ENCODE measurements at places on chromosomes 16 and 17.

- DNase-seq, result no peak
These were observed 1287.9 kb downstream of the CDH8 start for GRCh38 chr16:60748366-60748765.

DNA sequence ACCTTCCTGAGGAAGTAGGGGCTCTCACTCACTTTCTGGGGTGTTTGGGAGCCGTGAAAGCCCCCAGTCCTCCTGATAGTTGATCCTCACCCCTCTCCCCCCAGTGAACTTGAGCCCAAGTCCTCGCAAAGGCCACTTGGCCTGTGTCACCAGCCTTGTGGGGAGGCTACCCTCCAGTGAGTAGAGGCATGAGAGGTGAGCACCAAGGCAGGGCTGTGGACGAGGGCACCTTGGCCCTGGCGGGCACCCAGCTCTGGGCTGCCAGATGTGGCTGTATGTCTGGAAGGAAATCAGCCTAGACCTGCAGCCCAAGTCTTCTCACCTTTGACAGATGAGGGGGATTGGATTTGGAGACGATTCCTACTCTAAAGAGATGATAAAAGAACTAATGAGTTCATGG is 3.1 kb downstream of the TTYH2 start:
- no peak for DNase-seq

- no peak for DNase-seq
These were observed 275.9 kb downstream of the STX8 start for GRCh38 chr17:9299695-9300094.

- DNase-seq, result no peak
These were observed 101.1 kb downstream of the MSI2 start for GRCh38 chr17:57357392-57357784.

- DNase-seq, result no peak
These were observed 10.5 kb downstream of the CDK5RAP3 start for GRCh38 chr17:47981462-47981861.

- peak; percentile 71 for DNase-seq
These were observed 78.1 kb upstream of the TOB1 start for GRCh38 chr17:50944054-50944901.

GRCh38 chr16:53817117-53817755 is 113.3 kb downstream of the FTO start:
- no peak for DNase-seq

DNA sequence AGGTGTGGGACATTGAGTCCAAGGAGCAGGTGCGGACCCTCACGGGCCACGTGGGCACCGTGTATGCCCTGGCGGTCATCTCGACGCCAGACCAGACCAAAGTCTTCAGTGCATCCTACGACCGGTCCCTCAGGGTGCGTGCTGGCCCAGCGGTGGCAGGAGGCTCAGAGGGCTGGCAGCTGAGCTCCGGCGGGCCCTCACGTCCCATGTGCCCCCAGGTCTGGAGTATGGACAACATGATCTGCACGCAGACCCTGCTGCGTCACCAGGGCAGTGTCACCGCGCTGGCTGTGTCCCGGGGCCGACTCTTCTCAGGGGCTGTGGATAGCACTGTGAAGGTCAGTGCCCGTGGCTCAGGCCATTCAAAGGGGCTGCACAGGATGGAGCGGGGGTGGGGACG is 20.4 kb downstream of the CASKIN1 start:
- DNase-seq, result no peak

DNA sequence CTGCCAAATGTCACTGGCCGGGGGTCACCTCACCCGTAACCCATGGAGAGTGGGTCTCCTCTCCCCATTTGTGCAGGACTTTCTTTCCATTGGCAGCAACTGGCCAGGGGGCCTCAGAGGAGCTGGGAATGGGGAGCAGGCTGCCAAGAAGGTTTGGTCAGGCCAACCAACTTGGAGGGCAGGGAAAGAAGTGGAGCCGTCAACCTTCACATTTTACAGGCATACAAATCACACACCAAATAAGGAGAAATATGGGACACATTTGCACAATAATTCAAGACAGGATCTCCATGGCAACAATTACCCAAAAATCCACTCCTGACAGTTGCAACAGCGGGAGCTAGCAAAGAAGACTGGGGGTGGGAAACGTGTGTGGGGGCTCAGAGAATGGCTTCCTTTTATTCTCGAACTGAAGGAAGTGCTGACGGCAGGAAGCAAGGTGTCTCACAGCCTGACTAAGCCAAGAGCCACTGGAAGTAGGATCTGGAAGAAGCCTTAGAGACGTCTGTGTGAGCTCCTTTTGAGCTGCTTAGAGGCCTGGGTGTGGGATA is 20.9 kb downstream of the RPRML start:
- no peak for DNase-seq

DNA sequence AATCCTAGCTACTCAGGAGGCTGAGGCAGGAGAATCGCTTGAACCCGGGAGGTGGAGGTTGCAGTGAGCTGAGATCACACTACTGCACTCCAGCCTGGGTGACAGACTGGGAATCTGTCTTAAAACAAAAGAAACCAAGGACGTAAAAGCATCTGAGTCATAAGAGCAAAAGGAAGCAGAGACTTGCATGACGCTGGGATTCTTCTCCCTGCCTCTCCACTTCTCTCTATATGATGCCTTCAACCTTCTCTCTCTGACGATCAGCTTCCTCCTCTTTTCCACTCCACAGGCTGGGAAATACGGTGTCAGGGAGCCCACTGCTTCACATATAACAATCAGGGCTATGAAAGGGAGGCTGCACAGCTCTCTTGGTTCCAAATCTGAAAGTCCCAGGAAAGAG is 43.2 kb upstream of the CCL1 start:
- no peak for DNase-seq

DNA sequence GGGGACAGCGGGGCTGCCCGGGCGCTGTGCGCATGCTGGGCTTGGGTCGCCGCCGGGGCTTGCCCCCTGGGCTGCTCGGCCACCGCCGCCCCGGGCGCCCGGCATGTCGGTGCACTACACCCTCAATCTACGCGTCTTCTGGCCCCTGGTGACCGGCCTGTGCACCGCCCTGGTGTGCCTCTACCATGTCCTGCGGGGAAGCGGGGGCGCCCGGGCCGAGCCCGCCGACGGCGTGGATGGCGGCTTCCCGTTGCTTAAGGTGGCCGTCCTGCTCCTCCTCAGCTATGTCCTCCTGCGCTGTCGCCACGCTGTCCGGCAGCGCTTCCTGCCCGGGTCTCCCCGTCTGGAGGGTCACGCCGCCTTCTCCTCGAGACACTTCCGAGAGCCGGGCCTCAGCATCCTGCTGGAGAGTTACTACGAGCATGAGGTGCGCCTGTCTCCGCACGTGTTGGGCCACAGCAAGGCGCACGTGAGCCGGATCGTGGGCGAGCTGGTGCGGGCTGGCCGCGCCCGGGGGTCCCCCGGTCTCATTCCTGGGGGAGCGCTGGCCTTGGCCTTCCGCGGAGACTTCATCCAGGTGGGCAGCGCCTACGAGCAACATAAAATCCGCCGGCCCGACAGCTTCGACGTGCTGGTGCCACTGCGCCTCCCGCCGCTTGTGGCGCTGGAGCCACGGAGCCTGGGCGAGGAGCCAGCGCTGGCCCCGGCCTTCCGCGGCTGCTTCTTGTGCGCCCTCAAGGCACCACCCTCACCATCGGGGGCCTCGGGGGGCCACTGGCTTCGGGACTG is 789 bp downstream of the ITPRIPL2 start:
- no peak for DNase-seq

- DNase-seq, result no peak
These were observed 2.9 kb upstream of the AOC3 start for GRCh38 chr17:42848093-42848492.

DNA sequence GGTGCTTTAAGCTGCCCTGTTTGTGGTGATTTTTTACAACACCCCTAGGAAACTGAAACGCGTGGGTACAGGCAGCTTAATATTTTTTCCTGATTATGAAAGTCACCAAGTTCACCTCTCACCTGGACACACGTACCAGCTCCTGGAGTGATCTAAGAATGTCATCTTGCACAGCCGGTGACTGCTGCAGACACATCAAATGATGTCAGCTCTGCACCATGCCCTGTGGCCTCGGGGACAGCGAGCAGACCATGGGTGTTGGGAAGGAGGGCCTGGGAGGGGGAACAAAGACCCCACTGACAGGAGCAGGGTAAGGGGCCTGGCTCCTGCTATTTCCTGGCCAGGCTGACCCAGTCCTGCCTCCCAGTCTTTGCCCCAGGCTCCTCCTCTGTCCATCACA is 272.7 kb downstream of the PARN start:
- DNase-seq, result no peak

- DNase-seq, result no peak
These were observed 26.7 kb upstream of the PLCG2 start for GRCh38 chr16:81752225-81752875.

- DNase-seq, result no peak
These were observed 153.4 kb upstream of the PSMD7 start for GRCh38 chr16:74143171-74143570.

- no peak for DNase-seq
These were observed 251.2 kb upstream of the ELAC2 start for GRCh38 chr17:13268791-13269595.

- no peak for DNase-seq
These were observed 2.9 kb downstream of the ORAI3 start for GRCh38 chr16:30951750-30952149.

DNA sequence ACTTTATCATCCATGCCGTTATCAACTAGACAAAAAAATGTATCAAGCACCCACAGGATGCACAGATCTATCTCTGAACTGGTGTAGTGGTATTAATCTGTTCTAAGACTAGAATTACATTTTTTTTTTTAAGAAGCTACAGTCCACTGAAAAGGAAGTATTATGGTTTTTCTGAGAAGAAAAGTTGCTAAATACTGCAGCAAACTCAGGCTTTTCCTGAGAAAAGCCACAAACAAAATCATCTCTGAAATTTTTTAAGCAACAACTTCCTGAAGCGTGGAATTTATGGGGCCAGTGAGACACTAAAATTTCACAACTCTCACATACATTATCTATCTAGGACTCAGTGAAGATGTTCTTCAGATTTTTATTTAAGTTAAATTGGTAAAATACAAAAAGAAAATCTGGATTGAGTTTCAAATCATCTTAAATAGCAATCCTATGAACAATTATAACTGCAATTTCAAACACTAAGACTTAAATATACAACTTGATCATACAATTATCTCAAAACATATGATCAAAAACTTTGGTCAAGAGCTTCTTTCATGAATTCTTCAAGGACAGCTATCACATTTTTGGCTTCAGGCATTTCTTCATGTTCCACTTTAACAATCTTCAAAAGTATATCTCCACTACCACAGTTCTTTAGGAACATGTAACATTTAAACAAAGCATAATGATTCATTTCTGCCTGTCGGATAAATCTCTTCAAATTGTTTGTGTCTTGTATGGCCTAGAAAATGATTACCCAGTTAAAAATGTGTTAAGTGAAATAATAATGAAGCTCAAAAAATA is 10.5 kb downstream of the C17orf75 start:
- DNase-seq, result no peak

GRCh38 chr17:5043524-5043923 is 8.3 kb upstream of the SLC52A1 start:
- no peak for DNase-seq

GRCh38 chr17:40671282-40671681 is 6.3 kb upstream of the KRT222 start:
- DNase-seq, result no peak

GRCh38 chr16:80147026-80147655 is 393.7 kb upstream of the DYNLRB2 start:
- no peak for DNase-seq

GRCh38 chr16:65769776-65770438 is 596.6 kb upstream of the CDH5 start:
- no peak for DNase-seq

- DNase-seq, result no peak
These were observed 5.3 kb upstream of the GPRC5C start for GRCh38 chr17:74426551-74427047.

GRCh38 chr16:54921206-54921824 is 9.3 kb upstream of the IRX5 start:
- DNase-seq, result no peak

- no peak for DNase-seq
These were observed 7.2 kb upstream of the CACNG4 start for GRCh38 chr17:66957343-66957742.

DNA sequence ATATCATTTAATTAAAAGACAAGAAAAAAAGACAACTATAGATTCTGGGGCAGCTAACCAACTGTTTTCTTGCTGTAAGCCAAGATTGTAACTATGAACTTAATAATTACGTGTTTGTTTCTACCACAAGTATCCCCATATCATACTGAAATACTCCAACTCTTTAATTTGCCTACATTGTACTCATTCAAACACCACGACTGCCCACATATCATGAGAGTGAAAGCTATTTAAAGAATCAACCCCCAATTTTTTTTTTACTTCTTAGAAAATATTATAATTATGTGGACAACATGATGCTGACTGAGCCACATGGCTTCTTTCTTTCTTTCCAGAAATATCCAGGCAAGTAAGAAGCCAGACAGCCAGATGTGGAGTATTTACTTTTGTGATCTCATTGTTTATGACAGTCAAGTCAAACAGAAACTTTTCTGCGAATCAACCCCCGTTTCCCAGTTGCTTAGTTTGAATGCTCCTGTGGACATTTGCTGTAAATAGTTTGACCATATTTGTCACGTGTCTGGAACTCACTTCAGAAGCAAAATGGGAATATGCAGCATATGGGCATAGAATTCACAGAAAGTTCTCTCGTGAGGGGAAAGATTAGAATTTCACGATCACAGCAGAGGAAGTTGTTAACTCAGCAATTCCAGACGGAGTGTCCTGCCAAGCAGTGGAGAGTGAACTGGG is 126.8 kb upstream of the PSMD7 start:
- no peak for DNase-seq

- DNase-seq, result no peak
These were observed 916.1 kb downstream of the KCNJ2 start for GRCh38 chr17:71085238-71086033.

GRCh38 chr16:80664226-80664625 is 123.4 kb downstream of the DYNLRB2 start:
- no peak for DNase-seq

DNA sequence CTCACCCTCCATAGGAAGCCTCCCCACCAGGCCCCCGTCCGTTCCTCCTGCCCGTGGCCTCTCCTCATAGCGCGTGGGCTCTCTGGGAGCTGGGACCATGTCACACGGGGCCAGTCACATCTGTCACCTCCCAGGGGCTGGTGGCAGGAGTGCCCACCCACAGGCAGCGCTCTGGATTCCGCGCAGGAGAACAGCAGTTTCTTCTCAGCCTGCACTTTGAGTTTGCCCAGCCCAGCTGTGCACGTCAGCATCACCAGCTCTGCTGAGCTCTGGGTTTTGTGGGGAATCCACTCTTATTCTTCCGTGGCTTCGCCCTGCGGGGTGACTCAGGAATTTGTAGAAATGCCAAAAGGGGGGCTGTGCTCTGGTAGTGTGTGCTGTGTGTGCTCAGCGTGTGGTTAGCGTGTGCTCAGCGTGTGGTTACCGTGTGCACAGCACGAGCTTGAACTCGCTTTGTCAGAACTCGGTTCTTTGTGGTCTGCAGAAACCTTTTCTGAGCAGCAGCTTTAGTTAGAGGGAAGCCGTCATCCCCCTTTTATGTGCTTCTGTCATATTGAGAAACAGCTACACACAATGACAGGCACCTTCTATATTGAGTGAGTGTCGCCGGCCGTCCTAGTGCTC is 3.2 kb downstream of the ACSF3 start:
- peak; percentile 89 for DNase-seq
